ENCODE measurements at places on chromosomes 3 and 15.

GRCh38 chr15:70715840-70716485 is 47.4 kb downstream of the UACA start:
- DNase-seq, result no peak

GRCh38 chr3:42351207-42351606 is 59.2 kb downstream of the LYZL4 start:
- peak; percentile 32 for DNase-seq

DNA sequence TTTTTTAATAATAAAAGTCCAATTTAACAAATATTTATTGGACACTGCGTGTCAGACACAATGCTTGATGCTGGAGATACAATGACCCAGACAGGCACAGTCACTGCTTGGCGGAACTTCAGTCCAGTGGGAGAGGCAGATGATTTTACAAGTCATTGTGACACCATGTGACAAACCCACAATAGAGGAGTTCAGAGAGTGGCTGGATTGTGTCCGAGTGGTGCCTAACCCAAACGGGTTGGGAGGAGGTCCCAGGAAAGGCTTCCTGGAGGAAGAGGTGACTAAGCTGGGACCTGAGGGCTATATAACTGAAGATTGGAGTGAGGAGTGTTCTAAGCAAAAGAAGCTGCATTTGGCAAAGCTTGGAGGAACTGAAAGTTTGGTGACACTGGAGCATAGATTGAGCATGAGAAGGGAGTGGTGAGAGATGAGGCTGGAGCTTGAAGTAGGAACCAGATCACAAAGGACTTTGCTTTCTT is 41.4 kb downstream of the CRTC3 start:
- DNase-seq, result no peak

DNA sequence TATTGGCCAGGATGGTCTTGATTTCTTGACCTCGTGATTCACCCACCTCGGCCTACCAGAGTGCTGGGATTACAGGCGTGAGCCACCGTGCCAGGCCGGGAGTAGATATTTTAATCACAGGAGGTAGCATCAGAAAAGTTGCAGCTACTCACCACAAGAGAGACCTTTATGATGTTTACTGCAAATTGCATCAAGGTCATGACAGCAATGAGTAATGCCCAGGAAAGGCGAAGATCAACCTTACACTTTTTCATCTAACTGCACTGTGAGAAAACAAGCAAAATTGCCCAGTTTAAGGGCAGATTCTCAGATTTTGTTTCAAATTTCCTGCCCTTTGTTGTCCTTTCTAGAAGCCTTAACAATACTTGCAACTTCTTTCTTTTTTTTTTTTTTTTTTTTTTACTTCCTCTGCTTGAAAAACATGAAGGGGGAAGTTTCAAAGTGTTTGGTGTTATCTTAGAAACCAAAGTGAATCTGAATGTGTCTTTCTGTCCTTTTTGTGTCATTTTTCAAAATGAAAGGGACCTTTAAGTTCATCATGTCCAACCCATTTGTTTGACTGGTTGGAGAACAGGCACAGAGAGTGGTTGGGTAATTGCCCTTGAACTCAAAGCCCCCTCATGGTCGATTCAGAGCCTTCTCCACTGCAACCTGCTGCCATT is 25.0 kb downstream of the TGFBR2 start:
- peak; percentile 87 for DNase-seq

- no peak for DNase-seq
These were observed 22.7 kb upstream of the KNG1 start for GRCh38 chr3:186694288-186695032.

DNA sequence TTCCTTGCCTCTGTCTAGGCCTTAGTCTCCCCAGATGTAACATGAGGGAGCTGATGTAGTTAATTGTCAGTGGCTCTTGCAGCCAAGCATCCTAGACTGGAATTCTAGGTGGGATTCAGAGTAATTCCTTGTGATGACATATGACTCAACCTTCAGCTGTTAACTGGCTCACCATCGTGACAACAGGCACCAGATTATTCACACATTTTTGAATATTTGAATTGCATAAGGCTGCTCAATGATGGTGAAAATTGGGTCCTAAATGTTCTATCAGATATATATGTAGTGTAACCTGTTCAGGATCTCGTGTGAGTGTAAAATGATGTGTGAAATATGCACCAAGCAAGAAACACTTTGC is 405.1 kb downstream of the LPP start:
- DNase-seq, result peak; percentile 41

DNA sequence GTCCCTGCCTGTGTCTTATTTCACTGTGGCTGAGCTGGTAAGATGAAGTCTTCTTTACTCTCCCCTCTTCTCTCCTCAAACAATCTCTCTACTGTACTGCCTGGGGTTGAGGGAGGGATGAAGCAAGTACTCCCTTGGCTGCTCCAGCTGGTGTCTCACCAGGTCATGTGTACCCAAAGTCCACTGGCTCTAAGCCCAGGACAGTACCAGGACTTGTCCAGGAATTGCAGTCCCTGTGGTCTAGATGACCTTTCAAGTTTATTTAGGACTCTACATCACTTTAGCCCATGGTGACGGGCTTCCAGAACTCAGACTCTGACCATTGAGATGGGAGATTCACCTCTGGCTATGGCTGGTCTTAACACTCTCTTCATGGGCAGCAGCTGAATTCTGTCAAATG is 17.5 kb upstream of the SLC27A2 start:
- no peak for DNase-seq

GRCh38 chr3:112348943-112349342 is 16.0 kb downstream of the CD200 start:
- DNase-seq, result no peak

DNA sequence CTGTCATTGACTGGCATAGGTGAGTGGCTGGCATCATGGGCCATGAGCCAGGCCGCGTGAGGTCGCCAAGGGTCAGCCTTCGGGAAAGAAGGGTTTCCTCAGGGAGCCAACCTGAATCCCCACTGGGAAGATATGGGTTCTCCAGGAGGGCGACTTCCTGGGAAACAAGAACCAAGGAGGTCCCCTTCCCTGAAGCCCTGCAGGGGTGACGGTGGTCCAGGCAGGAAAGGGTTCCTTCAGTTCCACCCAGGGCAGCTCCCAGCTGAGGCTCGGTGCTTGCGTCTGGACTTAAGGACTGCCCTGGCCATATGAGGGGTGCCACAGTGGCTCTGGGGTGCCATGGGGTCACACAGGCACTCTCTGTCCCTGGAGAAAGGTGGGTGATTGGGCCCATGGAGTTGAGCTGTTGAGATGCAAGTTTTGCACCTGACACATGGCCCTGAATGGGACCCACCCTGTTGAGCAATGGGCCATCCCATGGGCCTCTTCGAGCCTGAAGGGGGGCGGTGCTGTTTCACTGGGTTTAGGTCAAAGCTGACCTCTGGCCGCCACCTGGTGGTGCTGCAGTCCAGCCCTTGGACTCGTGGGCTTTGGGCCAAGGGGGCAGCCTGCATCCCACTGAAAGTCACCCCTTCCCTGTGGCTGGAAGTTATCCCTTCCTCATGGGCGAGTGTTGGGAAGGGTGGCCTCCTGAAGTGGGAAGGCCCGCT is 228.1 kb downstream of the SNRPN start:
- no peak for DNase-seq

DNA sequence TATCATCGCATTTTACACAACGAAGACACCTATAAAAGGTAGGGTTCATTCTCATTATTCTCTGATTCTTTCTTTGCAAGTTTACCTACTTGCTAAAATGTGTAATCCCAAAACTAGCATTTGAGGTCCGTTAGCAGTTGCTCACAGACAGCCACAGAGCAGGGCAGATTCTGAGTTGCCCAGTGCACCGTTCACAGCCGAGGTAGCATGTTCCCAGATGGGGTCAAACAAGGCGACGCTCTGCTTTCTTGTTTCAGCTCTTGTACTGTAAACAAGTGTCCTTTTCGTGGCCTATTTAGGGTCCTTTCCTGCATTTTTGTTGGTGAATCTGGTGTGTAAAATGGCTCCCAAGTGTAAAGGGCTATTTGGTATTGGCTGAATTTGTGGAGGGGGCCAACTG is 3.1 kb downstream of the PPP1R2 start:
- DNase-seq, result no peak

GRCh38 chr3:24640330-24640877 is 145.8 kb upstream of the THRB start:
- DNase-seq, result peak; percentile 78

DNA sequence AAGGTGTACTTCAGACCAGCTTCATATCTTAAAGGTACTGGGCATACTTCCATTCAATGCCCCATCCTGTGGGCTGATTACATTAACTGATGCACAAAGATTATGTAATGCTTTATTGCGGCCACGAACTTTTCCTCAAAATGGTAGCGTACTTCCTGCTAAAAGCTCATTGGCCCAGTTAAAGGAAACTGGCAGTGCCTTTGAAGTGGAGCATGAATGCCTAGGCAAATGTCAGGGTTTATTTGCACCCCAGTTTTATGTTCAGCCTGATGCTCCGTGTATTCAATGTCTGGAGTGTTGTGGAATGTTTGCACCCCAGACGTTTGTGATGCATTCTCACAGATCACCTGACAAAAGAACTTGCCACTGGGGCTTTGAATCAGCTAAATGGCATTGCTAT is 3.4 kb downstream of the SKIL start:
- DNase-seq, result no peak

- DNase-seq, result peak; percentile 77
These were observed 19.2 kb upstream of the SYNM start for GRCh38 chr15:99085413-99086326.

GRCh38 chr3:149975919-149976318 is 5.2 kb upstream of the PFN2 start:
- DNase-seq, result no peak

- DNase-seq, result peak; percentile 92
These were observed at the start of gene MESP1 for GRCh38 chr15:89750560-89751542. MESP1 (minus strand) TSS chr15:89751249; CDS start chr15:89751231, 18 bp downstream.

DNA sequence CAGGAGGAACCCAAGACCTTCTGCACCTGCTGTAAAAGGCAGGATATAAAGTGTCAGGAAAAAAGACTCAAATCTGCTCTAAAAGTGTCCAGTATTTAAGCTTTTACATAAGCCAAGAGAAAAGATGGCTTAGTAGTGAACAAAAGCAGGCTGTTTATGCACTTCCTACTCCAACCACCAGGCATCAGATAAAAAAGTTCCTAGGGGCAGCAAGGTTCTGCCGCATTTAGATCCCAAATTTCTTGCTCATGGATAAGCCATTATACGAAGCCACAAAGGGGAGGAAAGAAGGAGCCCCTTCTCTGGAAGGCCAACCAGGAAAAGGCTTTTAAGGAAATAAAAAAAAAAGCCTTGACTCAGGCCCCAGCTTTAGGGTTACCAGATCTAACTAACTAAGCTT is 10.6 kb upstream of the SLC9C1 start:
- no peak for DNase-seq

DNA sequence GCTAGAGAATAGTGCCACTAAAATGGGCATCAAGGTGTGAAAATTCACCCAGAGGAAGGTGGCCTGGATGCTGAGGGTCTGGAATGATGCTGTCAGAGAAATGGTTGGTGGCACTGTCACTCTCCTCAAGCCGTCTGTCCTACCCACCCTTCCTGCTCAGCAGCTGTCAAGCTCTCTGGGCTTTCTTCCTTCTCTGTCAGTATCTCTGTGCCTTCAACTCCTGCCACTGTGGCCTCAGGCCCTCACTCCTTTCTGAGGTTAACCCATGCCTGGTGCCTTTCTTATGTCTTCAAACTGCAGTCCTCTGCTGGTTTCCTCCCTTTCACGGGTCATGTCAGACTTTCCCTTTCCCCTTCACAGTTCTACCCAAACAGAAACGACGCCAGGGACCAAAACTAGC is 4.4 kb downstream of the MYO5C start:
- DNase-seq, result no peak

DNA sequence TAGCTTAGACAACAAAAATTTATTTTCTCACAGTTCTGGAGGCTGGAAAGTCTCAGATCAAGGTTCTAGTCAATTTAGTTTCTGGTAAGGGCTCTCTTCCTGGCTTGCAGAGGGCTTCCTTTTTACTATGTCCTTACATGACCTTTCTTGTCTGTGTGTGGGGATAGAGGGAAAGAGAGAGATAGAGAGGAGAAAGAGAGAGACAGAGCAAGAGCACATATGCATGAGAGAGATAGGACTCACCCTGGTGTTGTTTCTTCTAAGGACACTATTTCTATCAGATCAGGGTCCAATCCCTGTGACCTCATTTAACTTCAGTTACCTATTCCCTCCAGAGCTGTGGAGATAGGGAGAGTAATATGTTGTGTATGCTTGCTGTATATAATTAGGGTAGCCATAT is 44.9 kb upstream of the TEX9 start:
- DNase-seq, result no peak

- no peak for DNase-seq
These were observed 121.2 kb upstream of the PLXND1 start for GRCh38 chr3:129727707-129728106.

GRCh38 chr3:96734273-96735009 is 80.0 kb upstream of the EPHA6 start:
- no peak for DNase-seq

GRCh38 chr3:106675451-106675850 is 701.8 kb upstream of the CCDC54 start:
- no peak for DNase-seq

GRCh38 chr15:53251996-53252395 is 461.9 kb upstream of the ONECUT1 start:
- DNase-seq, result no peak

DNA sequence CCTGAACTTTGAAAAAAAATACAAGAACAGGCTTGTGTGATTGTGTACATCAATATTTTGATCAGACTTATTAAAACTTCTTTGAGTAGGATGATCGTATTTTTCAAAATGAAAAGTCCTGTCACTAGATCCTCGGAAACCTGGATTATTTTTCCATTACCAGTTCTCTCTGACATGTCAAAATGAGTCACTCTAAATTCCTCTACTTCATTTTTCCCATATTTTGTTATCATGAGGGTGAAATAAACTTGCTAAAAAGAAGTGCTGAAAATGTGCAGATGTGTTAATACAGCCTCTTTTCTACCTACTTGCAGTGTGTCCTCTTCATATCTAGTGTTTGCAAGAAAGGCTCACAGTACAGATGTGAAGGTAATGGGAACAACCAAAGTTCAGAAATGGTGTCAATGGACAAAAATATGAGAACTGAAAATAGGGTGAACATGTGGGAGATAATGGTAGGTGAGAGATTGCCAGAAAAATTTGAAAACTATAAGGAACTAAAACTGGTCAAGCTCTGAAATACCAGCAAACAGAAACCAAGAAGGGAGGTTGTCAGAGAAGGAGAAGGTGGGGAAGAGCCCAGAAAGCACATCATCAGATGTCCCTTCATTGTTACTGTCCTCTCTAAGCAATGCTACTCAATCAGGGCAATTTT is 108.2 kb downstream of the EOMES start:
- peak; percentile 20 for DNase-seq

DNA sequence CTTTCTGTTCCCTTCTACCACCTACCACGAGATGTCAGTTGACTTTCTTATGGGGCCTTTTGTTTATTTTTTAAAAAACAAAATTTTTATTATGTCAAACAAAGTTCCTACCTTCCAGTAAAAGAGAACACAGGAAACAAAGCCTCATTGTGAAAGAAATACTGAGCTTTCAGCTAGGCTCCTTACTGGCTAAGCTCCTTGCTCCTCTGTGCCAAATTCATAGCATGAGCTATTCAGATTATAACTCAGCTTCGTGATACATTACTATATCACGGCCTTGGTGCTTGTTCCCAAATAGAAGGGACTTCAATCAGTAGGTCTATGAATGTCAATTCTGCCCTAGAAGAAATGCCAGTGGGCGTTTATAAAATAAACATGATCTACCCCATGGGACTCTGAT is 145.8 kb upstream of the CHRM5 start:
- no peak for DNase-seq

All from HCEC 1CT (cell line).